T-helper 17 cell (primary cell): ENCODE measurements at places on chromosomes 6 and 20. TPM values are rescaled to one million over a fixed set of nuclear protein-coding genes. Genes with fewer than 3 reads are reported as not detected.

Gene ARFGEF3
- not detected for total RNA-seq

Gene OTOR
- not detected for total RNA-seq

Gene CDH26
- total RNA-seq: 1.9 TPM

Gene TMC2
- total RNA-seq: not detected

Gene OR12D3
- total RNA-seq: not detected

- DNase-seq: no peak
- H3K27ac ChIP-seq: no peak overlapping the region
- peak overlapping the region; percentile 25 for H3K4me3 ChIP-seq
- H3K27me3 ChIP-seq: peaks cover 2% of the 10 kb centered on the region
- no peaks in the 10 kb centered on the region for H3K36me3 ChIP-seq
Measured at GRCh38 chr6:141326925-141327324, 805.8 kb upstream of the GJE1 start.

DNA sequence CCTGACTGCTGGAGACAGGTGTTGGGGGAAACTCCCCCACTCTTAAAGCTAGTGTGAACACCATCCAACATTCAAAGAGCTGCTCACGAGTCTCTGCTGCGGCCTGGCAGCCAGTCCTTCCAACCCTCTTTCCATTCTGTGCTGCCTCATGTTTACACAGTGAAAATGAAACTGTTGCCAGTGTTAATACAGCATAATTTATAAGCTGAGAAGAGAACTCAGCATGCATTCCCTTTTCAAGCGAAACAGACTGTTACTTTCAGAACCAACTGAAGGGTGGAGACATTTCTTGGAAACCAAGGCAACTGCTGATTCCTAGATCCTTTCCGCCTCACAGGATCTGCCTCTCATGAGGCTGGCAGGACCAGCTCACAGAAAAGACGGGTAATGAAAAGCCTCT lies 533.8 kb upstream of the ID4 start:
- no peak for DNase-seq
- H3K4me1 ChIP-seq: no peaks in the 10 kb centered on the region
- H3K36me3 ChIP-seq: no peaks in the 10 kb centered on the region
- H3K4me3 ChIP-seq: no peak overlapping the region

DNA sequence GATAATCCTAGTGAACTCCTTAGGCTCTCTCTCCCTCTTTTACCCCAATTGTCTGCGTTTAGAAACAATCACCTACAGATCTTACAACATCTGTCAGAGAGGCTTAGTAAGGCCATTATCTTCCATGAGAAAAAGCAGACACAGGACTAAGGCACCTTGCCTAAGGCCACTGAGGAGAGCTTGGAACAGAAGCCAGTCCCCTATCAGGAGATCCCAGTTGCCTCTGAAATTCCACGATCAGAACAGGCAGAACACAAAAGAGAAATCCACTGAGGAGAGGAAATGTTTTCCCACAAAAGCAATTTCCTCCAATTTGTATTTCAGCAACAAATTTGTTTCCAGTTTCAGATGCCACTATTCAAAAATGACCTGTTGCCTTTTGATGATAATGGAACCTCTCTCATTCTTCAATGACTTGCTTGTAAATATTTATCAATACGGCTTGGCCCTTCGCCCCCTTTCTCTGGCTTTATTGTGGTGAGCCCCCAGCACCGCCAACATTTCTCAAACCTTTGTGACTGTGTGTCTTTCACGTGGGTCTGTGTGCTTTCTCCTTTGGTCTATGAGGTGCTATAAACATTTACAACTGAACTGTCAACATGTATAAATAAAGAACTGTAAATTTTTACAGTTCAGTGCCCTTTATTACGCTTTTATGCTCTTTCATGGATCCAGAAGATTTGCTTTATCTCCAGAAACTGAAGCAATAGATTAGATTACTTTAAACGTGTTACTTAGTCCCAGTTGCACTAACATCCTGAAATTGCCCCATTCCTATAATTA lies 187.8 kb upstream of the PHACTR1 start:
- peaks cover 2% of the 10 kb centered on the region for H3K36me3 ChIP-seq
- no peak overlapping the region for H3K4me3 ChIP-seq
- peaks cover 47% of the 10 kb centered on the region for H3K27me3 ChIP-seq

DNA sequence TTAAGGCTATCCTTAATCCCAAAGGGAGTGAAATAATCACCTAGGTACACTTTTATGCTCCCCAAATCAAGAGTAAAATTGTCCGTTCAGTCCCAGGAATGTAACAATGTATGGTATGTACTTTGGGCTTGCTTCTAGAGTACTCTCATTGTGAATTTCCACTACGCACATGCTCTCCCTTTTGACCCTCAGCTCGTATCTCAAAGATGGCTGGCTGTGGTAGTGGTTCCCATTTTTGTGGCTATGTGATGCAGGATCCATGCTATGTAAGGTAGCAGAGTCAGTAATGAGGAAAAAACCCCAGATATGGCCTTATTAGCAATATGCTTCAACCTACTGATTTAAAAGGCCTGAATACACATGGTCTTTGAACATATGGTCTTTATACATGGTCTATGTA lies 133.7 kb downstream of the DST start:
- peaks cover 2% of the 10 kb centered on the region for H3K36me3 ChIP-seq
- H3K4me1 ChIP-seq: peaks cover 2% of the 10 kb centered on the region
- H3K27me3 ChIP-seq: no peaks in the 10 kb centered on the region
- no peak overlapping the region for H3K4me3 ChIP-seq
- no peak overlapping the region for H3K27ac ChIP-seq
- no peak for DNase-seq

- no peaks in the 10 kb centered on the region for H3K4me1 ChIP-seq
- no peak overlapping the region for H3K27ac ChIP-seq
- no peaks in the 10 kb centered on the region for H3K36me3 ChIP-seq
- no peak for DNase-seq
- no peak overlapping the region for H3K4me3 ChIP-seq
- H3K27me3 ChIP-seq: peaks cover 26% of the 10 kb centered on the region
Measured at GRCh38 chr6:47083586-47084047, 41.5 kb upstream of the ADGRF1 start.

DNA sequence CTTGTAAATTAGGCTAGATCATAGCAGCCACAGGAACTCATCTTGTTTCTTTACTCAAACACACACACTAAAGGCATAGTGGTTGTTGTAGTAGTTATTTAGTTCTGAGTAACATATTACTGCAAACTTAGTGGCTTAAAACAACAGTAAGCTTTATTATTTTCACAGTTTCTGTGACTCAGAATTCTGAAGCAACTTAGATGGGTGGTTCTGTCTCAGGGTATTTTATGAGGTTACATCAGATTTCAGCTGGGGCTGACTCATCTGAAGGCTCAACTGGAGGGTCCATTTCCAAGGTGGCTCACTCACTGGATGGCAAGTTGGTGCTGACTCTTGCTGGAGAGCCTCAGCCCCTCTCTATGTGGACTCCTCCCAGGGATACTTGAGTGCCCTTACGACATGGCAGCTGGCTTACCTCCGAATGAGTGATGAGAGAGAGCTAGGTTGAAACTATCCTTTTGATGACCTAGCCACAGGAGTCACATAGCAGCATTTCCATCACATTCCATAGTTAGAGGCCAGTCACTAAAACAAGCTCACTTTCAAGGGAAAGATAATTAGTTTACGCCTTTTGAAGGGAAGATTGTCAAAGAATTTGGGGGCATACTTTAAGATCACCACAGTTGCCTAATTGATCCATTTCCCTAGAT lies 136.5 kb upstream of the PRND start:
- H3K36me3 ChIP-seq: peaks cover 5% of the 10 kb centered on the region
- no peak overlapping the region for H3K4me3 ChIP-seq
- H3K27me3 ChIP-seq: peaks cover 49% of the 10 kb centered on the region

- no peak overlapping the region for H3K4me3 ChIP-seq
- H3K27me3 ChIP-seq: no peaks in the 10 kb centered on the region
- peaks cover 53% of the 10 kb centered on the region for H3K4me1 ChIP-seq
- DNase-seq: no peak
- no peaks in the 10 kb centered on the region for H3K36me3 ChIP-seq
- H3K27ac ChIP-seq: peak overlapping the region; percentile 75
Measured at GRCh38 chr20:33825340-33826269, 14.5 kb downstream of the CHMP4B start.

GRCh38 chr20:19952392-19952791 lies 64.8 kb upstream of the NAA20 start:
- peaks cover 2% of the 10 kb centered on the region for H3K4me1 ChIP-seq
- no peaks in the 10 kb centered on the region for H3K36me3 ChIP-seq
- H3K27me3 ChIP-seq: no peaks in the 10 kb centered on the region
- H3K27ac ChIP-seq: no peak overlapping the region
- no peak overlapping the region for H3K4me3 ChIP-seq

- H3K4me1 ChIP-seq: no peaks in the 10 kb centered on the region
- H3K4me3 ChIP-seq: no peak overlapping the region
- H3K36me3 ChIP-seq: no peaks in the 10 kb centered on the region
- DNase-seq: no peak
Measured at GRCh38 chr6:92763274-92763584, 656.1 kb downstream of the EPHA7 start.

GRCh38 chr20:5039255-5039657 lies 37.9 kb upstream of the SLC23A2 start:
- no peaks in the 10 kb centered on the region for H3K36me3 ChIP-seq
- peaks cover 10% of the 10 kb centered on the region for H3K4me1 ChIP-seq
- H3K27me3 ChIP-seq: no peaks in the 10 kb centered on the region

GRCh38 chr6:17621003-17621402 lies 20.9 kb downstream of the FAM8A1 start:
- H3K27ac ChIP-seq: no peak overlapping the region
- peaks cover 20% of the 10 kb centered on the region for H3K4me1 ChIP-seq
- no peak overlapping the region for H3K4me3 ChIP-seq
- H3K36me3 ChIP-seq: peaks cover 8% of the 10 kb centered on the region
- no peak for DNase-seq
- no peaks in the 10 kb centered on the region for H3K27me3 ChIP-seq

DNA sequence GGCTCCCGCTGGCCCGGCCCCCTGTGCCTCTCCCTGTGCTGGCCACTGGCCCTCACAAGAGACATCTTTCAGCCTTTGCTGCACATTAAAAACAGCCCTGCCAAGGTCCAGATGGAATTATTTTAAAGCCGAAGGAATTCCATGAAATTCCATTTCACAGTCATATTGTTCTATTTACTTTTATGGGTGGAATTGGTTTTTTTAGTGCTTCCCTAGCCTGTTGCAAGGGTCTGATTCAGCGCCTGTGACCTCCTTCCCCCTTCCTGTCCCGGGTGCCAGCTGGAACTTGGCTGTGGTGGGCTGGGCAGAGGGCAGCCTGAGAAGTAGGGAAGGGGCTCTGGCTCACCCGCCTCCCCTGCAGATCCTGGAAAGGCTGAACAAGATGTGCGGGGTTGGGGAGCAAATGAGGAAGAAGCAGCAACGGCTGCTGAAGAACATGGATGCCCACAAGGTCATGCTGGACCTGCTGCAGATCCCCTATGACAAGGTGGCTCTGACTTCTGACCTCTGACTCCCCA lies 34.3 kb downstream of the UQCC2 start:
- peaks cover 15% of the 10 kb centered on the region for H3K36me3 ChIP-seq
- no peak for DNase-seq
- H3K4me3 ChIP-seq: no peak overlapping the region
- no peaks in the 10 kb centered on the region for H3K27me3 ChIP-seq
- H3K4me1 ChIP-seq: no peaks in the 10 kb centered on the region

- no peaks in the 10 kb centered on the region for H3K36me3 ChIP-seq
- peaks cover 9% of the 10 kb centered on the region for H3K4me1 ChIP-seq
- H3K27ac ChIP-seq: no peak overlapping the region
- H3K4me3 ChIP-seq: no peak overlapping the region
- H3K27me3 ChIP-seq: no peaks in the 10 kb centered on the region
Measured at GRCh38 chr6:169864148-169865020, 113.0 kb downstream of the ERMARD start.

- H3K4me1 ChIP-seq: no peaks in the 10 kb centered on the region
- H3K36me3 ChIP-seq: peaks cover 3% of the 10 kb centered on the region
- H3K4me3 ChIP-seq: no peak overlapping the region
- H3K27ac ChIP-seq: no peak overlapping the region
- peaks cover 40% of the 10 kb centered on the region for H3K27me3 ChIP-seq
Measured at GRCh38 chr6:39797751-39798150, 5.6 kb downstream of the DAAM2 start.

GRCh38 chr6:89961481-89961880 lies 67.2 kb downstream of the GJA10 start:
- peaks cover 27% of the 10 kb centered on the region for H3K4me1 ChIP-seq
- peak overlapping the region; percentile 74 for H3K27ac ChIP-seq
- no peak for DNase-seq
- no peaks in the 10 kb centered on the region for H3K27me3 ChIP-seq
- H3K36me3 ChIP-seq: peaks cover 3% of the 10 kb centered on the region

DNA sequence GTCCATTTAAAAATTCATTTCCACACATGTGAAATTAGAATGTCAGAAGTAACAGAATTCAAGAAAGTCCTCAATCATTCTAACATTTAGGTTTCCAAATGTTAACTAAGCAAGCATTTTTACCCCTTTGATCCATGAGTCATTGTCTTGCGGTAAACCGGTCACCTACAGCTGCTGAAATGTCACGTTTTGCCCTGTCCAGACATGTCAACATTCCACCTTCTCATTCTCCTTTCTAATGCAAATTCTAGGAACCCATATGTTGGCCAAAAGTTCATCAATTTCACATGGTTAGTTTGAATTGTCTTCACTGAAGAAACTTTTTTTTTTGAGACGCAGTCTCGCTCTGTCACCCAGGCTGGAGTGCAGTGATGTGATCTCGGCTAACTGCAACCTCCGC lies 117.2 kb downstream of the IPCEF1 start:
- peaks cover 46% of the 10 kb centered on the region for H3K4me1 ChIP-seq
- H3K36me3 ChIP-seq: peaks cover 2% of the 10 kb centered on the region
- peak overlapping the region; percentile 82 for H3K27ac ChIP-seq
- DNase-seq: no peak
- no peaks in the 10 kb centered on the region for H3K27me3 ChIP-seq

- peaks cover 4% of the 10 kb centered on the region for H3K36me3 ChIP-seq
- H3K4me3 ChIP-seq: no peak overlapping the region
- peaks cover 7% of the 10 kb centered on the region for H3K4me1 ChIP-seq
- H3K27ac ChIP-seq: no peak overlapping the region
- DNase-seq: no peak
Measured at GRCh38 chr6:1438471-1438881, 49.1 kb downstream of the FOXF2 start.

- H3K36me3 ChIP-seq: no peaks in the 10 kb centered on the region
- H3K4me1 ChIP-seq: peaks cover 5% of the 10 kb centered on the region
- H3K27ac ChIP-seq: no peak overlapping the region
- DNase-seq: no peak
Measured at GRCh38 chr6:116564311-116564710, 7.0 kb upstream of the RWDD1 start.

DNA sequence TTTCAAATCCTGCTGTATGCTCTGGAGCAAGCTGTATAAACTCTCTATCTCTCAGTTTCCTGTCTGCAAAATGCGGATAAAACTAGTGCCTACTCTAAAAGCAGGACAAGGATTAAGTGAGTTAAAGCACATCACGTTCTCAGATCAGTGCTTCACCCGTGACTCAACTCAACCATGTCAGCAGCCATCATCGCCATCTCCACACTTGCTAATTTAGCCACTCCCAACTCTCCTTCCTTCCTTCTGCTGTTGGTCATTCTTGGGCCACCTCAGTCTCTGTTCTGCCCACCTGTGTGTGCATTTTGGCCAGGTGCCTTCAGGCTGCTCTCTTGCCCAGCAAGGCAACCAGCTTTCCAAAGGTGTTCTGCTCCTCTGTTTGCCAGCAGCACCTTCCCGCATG lies 260.0 kb upstream of the CDYL start:
- no peak overlapping the region for H3K4me3 ChIP-seq
- peaks cover 3% of the 10 kb centered on the region for H3K27me3 ChIP-seq
- no peaks in the 10 kb centered on the region for H3K36me3 ChIP-seq
- H3K27ac ChIP-seq: no peak overlapping the region

GRCh38 chr6:163008626-163009025 lies 280.9 kb downstream of the PACRG start:
- no peaks in the 10 kb centered on the region for H3K36me3 ChIP-seq
- H3K4me1 ChIP-seq: no peaks in the 10 kb centered on the region
- no peak overlapping the region for H3K27ac ChIP-seq
- no peak overlapping the region for H3K4me3 ChIP-seq
- no peak for DNase-seq

GRCh38 chr6:38957426-38957825 lies 91.2 kb upstream of the GLP1R start:
- H3K4me1 ChIP-seq: no peaks in the 10 kb centered on the region
- peaks cover 21% of the 10 kb centered on the region for H3K27me3 ChIP-seq
- H3K27ac ChIP-seq: no peak overlapping the region
- no peak for DNase-seq
- no peak overlapping the region for H3K4me3 ChIP-seq
